ENCODE measurements at places on chromosomes 16 and 17.

DNA sequence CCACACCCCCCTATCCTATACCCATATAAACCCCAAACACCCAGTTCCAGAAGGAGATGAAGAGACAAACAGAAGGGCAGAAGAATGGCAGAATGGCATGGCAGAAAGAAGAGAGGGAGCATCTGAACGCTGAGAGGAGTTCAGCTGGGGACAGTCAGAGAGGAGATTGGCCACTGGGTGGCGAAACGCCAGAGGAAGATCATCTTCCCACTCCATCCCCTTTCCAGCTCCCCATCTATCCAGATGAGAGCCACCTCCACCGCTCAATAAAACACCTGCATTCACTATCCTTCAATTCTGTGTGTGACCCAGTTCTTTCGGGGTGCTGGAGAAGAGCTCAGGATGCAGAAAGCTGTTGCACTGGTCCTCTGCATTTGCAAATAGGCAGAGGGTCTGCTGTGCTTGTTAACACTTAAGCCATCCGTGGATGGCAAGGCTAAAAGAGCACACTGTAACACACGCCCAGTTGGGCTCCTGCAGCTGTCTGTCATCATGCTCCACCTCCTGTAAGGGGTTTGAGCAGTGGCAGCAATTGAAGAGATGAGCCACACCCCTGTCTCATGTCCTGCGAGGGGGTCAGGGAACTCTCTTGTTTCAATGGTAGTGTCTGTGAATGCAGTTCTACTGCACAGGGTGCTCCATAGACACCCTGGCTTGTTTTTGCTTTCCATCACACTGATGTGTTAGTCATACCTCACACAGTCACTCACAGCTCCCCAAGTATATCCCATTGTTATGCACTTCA is 1034.8 kb upstream of the RBFOX1 start:
- DNase-seq = no peak

GRCh38 chr16:56457927-56458470 is 6.6 kb downstream of the OGFOD1 start:
- no peak for DNase-seq

DNA sequence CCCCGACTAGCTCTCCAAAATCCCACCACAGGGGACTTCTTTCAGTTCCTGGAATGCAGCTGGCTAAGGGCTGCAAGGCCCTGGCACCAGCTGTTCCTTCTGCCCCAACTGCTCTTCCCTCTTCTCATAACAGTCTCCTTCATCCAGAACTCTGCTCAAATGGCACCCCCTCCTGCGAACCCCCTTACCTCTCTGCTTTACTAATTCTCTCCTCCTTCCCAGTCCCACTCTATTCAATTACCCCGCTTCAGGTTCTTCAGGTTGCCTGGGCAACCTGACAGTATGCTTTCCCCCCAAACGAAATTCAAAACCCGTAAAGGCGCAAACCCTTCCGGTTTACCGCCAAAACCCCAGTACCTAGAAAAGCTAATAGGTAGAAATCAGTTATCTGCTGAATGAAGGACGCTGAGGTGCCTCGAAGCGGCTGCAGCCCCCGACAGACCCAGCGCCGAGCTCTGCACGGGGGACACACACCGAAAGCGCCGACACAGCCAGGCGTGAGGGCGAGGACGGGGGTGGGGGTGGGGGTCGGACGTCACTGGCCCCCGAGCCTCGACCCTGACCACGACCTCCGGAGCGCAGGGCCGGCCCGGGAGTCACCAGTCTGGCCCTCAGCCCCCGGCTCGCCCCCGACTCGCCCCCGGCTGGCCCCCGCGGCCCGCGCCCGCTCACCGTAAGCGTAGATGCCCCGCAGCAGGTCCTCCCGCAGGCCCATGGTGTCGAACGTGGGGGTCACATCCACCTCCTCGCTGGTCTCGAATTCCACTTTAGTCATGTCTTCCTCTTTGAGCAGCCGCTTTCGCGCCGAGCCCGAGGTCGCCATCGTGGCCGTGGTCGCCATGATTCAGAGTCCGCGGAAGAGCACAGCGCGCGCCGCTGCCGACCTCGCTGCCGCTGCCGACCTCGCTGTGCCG is 550 bp downstream of the EIF4A3 start:
- peak; percentile 20 for DNase-seq

- DNase-seq = no peak
Observed at GRCh38 chr17:15267996-15268395, 2.9 kb upstream of the PMP22 start.

DNA sequence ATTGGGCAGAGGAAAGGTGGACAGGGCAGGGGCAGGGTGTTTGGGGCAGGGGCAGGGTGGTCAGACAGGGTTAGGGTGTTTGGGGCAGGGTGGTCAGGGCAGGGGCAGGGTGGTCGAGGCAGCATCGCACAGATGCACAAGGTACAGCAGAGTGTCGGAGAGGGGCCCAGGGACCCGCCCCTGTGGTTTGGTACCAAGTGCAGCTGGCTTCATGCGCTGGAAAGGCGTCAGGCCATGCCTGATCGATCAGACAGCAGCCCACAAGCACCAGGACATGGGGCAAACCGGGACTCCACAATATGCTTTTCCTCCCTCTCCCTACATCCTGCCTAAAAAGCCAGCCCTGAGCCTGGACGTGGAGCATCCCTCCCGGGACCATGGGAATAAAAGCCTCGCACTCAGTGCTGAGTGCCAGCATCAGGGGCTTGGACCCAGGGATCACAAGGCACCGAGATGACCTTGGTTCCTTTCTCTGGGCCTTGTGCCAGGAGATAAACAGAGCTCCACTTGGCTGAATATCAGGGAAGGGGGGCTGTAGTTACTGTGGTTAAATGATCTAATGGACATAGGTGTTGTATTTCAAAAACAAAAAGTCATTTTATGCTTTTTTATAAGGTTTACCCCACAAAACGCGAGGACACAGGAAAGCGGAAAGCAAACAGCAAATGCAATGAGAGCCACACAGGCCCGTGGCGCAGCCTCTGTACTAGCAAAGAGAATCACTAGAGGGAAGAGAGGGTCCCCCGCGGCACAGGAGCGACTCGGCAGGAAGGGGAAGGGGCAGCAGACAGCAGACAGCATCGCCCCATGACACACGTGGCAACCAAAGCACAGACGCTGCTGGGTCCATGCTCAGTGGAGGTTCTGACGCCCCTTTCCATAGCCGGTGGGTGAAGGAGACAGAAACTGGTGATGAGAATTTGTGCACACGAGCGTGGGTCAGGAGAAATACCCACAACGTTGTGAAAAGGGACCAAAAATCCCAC is 5.3 kb upstream of the HEXD start:
- no peak for DNase-seq

GRCh38 chr17:30346221-30346795 is 12.5 kb upstream of the TMIGD1 start:
- no peak for DNase-seq

DNA sequence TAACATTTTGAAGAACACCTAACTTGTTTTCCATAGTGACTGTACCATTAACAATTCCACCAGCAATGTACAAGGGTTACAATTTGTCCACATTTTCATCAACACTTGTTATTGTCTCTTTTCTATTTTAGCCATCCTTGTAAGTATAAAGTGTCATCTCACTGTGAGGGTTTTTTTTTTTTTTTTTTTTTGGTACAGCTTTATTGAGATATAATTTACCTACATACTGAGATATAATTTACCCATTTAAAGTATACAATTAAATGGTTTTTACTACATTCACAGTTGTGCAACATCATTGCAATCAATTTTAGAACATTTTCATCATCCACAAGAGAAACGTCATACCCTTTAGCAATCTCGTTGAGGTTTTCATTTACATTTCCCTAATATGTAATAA is 17.9 kb upstream of the TMIGD1 start:
- DNase-seq = no peak

DNA sequence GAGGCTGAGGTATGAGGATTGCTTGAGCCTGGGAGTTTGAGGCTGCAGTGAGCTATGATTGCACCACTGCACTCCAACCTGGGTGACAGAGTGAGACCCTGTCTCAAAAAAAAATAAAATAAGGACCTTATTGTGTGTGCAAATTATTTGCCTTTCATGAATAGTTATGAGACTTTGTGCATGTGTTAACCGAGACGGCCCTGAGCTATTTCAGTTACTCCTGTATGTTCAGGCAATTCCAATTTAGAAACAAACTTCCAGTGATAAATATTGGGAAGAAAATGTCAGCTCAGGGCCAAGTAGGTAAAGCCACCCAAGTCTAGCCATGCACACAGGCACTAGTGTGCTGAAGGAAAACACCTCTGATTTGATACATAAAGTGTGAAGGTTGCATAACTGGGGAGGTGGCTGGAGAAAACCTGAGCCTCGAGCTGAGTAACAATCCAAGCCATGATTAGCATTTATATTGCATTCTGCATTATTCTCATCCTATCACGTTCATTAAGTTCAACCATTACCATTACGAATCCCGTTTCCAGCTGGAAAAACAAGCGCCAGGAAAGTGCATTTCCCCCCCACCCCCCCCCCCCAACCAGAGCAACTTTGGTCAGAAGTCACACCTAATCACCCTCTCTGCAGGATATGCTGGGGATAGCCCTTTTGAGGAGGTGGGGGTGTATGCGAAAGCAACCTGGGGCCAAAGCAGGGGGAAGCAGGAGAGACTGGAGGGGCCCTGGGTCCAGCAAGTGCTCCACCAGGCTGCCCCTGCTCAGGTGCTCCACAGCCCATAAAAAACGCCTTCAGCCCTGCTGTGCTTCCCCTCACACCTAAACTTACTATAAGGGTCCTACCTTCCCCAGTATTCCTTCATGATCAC is 18.6 kb upstream of the ENDOV start:
- no peak for DNase-seq

- DNase-seq = no peak
Observed at GRCh38 chr16:23269248-23269953, 32.7 kb upstream of the SCNN1B start.

DNA sequence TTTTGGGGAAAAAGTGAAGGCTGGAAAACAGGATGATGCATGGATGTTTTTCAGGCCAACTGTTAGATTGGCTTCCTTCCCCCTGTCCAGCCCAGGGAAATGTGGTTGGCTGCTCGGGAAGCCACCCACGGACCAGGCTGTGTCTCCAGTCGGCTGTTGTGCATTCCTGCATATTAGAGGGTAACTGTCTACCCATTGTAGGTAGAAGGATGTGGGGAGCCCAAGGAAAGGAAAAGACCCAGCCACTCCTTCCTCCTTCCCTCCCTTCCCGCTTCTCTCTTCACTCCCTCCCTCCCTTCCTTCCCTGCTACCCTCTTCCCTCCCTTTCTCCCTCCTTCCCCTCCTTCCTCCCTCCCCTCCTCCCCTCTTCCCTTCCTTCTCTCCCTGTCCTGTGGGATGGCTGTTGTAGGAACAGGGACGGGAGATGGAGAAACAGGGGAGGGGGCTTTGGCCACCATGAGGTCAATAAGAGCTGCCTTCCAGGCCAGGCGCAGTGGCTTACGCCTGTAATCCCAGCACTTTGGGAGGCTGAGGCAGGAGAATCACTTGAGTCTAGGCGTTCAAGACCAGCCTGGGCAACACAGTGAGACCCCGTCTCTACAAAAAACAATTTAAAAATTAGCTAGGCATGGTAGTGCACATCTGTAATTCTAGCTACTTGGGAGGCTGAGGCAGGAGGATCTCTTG is 16.9 kb downstream of the SYT17 start:
- DNase-seq = no peak

- no peak for DNase-seq
Observed at GRCh38 chr17:27596566-27597187, 34.3 kb upstream of the LGALS9 start.

DNA sequence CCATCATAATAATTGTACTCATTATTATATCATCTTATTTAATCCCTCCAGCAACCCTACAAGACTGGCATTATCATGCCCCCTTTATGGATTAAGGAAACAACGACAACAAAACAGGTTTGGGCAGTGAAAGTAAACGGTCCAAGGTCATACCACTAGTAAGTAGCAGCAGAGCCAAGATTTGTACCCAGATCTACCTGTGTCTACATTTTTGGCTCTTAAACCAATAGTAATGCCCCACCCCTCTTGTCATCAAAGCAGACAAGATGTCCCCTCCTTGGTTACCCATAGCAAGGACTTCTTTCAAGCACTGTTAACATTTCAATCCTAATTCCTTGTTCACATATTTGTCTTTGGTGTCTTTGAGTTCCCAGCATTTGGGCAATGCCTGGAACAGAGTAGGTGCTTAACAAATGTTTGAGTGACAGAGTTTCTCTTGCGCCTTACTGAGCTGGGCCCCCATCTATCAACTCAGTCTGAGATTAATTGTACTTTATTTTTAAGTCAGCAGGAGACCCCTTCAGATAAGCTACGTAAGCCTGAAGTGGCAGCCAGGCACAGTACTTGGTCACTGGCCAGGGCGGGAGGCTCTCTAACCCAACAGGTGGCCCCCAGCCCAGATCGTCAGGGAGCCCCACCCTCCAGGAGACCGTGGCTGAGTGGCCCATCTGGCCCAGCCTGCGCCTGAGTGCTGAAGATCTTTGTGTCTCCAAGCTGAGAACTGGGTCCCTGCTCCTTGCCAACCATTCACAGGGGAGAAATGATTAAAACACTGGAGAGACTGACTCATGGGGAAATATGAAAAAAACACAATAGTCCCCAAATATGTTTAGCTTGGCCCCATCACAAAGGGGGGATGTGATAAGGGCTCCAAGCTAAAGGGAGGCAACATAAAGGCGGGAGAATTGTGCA is 75.8 kb downstream of the AXIN2 start:
- DNase-seq = no peak

GRCh38 chr17:10270258-10270657 is 71.9 kb upstream of the GAS7 start:
- DNase-seq = no peak

- peak; percentile 93 for DNase-seq
Observed at GRCh38 chr17:50919321-50920040, 53.3 kb upstream of the TOB1 start.

DNA sequence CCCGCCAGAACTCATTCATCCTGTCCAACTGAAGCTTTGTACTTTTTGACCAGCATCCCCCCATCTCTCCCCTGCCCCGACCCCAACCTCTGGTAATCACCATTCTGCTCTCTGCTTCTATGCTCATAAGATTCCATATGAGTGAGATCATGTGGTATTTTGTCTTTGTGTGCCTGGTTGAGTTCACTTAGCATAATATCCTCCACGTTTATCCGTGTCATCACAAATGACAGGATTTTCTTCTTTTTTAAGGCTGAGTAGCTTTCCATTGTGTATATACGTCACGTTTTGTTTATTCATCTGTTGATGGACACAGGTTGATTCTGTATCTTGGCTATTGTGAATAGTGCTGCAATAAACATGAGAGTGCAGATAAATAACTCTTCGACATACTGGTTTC is 278.9 kb downstream of the SNX29 start:
- DNase-seq = no peak

- no peak for DNase-seq
Observed at GRCh38 chr16:49108611-49109010, 173.0 kb downstream of the CBLN1 start.

DNA sequence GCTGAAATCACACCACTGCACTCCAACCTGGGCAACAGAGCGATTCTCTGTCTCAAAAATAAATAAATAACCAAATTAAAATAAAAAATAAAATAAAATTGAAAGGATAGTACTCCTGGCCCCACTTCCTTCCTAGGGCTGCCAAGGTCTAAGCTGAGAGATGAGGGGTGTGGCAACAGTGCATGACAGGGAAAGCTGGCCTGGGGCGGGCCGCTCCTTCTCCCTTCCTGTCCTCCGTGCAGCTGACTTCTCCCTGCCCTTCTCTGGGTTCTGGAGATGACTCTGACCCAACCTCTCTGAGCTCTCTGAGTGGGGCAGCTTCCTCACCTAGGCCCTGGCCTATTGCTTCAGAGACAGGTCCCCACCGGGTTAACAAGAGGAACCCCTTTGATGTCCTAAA is 8.7 kb upstream of the SLC25A39 start:
- DNase-seq = no peak

All from CD4-positive, alpha-beta T cell treated with Interleukin-15 for 4 hours (primary cell).